Hypothalamus (tissue), 51 donors: ENCODE measurements at places on chromosomes 1 and 21.

GRCh38 chr1:64896551-64896950 lies 69.8 kb downstream of the JAK1 start:
- no peak for DNase-seq

DNA sequence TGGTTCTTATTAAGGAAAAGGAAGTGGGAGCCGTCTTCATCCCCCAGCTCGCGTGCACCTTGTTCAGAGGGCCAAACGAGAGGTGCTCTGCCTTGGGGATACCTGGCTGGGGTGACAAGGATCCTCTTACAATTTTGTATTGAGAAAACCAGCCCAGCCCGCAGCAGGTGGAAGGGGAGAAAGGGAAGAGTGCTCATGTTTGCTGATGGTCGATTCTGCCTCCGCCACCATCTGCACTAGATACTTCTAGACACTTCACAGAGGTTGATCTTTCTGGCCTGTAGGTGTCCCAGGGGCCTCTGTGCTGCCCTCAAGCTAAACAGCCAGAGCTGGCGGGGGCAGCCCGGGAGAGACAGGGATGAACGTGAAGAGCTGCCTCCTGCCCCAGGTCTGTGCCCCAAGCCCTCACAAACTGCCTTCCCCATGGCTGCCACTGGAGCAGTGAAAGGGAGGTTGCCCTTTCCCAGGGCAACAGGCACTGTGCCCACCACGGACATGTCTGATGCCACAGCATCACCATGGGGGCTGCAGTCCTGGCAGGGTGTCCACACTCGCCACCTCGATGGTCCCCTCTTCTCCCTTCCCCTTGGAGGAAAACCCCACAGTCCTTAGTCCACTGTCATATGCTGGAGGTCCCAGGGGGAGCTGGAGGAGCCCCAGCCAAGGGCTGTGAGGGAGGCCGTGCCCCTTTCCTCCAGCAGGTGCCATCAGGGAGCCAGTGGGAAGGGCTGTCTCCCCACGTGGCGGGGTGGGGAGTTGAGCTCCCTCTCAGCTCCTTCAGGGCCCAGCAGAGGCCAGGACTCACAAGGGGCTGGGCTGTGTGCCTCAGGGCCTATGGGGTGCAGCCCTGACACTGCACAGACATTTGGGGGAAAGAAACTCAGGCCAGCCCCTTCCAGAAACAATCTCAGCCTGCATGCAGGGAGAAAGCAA lies 8.1 kb downstream of the ADPRS start:
- no peak for DNase-seq

DNA sequence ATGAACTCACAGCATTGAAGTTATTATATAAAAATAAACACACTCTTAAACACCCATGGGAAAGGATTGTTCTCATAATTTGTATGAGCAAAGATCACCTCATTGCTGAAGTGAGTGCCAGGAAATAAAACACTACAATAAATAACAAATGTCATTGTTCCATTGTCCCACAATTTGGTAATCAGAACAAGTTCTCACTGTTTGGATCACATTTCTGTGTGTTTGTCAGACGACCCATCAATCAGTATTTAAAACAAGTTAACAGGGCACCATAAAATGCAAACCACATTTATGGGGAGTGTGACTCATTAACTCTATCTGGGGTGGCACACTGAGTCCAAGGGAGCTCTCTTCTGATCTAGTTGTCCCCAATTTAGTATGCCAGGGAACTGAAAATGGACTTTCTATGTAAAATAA lies 124.5 kb downstream of the PTPRC start:
- DNase-seq, result no peak

- no peak for DNase-seq
Observed at GRCh38 chr1:54207287-54207686, 7.3 kb downstream of the MRPL37 start.

DNA sequence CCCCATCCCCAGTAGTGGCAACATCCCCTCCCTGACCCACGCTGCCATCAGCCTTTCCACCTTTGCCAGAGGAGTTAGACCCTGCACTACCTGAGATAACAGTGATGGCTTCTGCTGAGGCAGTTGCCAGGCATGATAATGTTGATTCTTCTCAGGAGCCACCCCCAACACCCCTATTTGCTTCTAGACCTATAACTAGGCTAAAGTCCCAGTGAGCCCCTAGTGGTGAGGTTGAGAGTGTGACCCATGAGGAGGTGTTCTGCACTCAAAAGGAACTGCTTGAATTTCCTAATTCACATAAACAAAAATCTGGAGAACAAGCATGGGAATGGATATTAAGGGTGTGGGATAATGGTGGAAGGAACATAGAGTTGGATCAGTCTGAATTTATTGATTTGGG lies 159.6 kb upstream of the COL11A1 start:
- DNase-seq, result no peak

DNA sequence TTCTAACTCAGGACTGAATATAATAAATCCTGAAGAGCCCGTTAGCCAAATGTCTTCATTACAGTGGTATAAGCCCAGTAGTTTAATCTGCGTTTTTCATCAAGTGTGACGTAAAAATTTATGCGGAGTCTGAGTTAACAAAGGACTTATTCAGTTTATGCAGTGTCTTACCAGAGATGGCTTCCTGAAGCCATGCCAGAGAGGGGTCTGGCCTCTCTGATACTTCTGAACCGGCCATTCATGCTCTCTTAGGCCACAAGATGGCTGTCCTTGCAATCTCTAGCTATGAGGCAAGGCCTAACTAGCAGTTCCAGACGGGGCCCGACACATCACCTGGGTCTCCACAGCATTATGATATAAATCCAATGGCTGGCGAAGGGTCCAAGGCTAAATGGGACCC lies 101.4 kb downstream of the TEX35 start:
- no peak for DNase-seq

- no peak for DNase-seq
Observed at GRCh38 chr1:217407534-217408001, 223.3 kb downstream of the GPATCH2 start.

GRCh38 chr1:214413315-214413714 lies 132.4 kb downstream of the SMYD2 start:
- DNase-seq, result no peak

- no peak for DNase-seq
Observed at GRCh38 chr1:6420454-6421042, 829 bp upstream of the HES2 start.

GRCh38 chr1:39275836-39276507 lies 71.5 kb downstream of the MACF1 start:
- no peak for DNase-seq

DNA sequence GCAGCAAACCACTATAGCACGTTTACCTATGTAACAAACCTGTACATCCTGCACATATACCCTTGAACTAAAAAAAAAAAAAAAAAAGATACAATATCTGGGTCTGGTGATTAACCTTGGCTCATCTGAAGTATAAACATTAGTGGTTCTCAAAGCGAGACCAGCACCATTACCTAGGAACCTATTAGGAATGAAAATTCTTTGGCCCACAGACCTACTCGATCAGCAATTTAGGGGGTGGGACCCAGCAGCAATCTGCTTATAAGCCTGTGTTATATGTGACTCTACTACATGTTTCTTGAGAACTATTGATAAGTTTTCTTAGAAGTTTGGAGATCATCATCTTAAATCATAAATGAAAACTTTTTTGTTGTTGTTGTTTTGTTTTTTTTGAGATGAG lies 9.7 kb upstream of the SPATA1 start:
- no peak for DNase-seq

GRCh38 chr1:176961678-176962077 lies 202.8 kb downstream of the ASTN1 start:
- no peak for DNase-seq

DNA sequence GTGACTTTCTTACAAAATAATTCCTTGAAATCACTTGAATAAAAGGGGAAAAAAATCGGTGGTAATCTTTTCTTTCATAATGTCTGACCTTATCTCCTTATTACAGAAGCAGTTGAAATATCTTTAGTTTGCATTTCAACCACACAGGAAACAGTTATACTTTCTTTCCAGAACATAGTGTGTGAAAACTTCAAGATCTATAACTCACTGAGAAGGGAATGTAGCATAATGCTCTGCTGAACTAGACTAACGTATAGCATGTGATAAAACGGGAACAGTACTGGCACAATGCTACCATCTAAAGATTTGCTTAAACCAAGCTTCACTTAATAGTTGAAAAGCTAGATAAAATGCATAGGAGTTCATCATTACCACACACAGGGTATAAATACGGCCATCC lies 45.0 kb downstream of the VAV3 start:
- no peak for DNase-seq
